ENCODE measurements at places on chromosomes 1 and 21.
A peak's percentile ranks its signal among the peaks of the same experiment; 100 is the strongest.

GRCh38 chr1:162329826-162330225 is 46.8 kb downstream of the SPATA46 start:
- no peak for DNase-seq

DNA sequence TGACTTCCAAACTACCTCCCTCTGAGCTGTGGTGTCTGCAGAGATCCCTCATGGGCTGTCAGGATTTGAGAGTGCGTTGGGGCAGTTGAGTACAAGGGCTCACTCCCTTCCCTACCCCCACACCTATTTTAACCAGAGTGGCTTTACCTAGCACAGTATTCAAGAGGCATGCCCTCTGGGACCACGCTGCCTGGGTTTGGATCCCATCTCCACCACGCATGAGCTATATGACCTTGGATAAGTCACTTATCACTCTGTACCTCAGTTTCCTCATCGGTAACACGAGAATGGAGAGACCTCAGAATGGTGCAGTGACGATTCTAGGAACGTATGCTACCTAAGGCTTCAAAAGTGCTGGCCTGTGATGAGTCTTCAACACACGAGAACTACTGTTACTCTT is 147.3 kb upstream of the WNT4 start:
- DNase-seq = no peak

DNA sequence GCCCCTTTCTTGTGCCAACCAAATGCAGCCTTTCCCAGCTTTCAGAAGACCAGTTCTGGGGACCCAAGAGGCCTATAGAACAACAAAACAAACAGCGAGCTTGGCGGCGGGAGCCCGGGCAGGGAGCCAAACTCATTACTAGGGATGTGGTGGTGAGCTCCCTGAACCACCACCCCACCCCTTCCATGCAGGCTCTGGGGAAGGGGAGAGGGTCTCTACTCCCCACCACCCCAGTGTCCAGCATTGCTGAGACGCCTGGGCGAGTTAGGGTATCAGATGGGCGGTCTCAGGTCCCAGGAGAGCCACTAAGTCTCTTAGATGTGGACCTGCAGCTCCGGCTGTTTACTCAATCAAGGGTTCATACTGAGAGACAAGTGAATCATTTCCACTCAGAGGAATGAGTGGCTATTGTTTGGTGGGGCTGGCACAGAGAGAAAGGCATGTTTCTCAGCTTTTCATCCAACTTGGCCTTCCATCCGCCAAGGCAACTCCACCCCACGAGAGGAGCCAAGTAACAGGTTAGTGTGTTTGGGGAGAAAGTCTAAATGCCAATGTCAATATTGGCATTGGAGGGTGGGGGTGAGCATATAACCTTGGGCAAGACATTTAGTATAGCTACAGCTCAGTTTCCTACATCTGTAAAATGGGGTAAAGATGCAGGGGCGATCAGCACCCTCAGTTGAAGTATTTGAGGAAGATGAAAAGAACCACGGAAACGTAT is 40.9 kb downstream of the PLXNA2 start:
- DNase-seq = no peak

- no peak for DNase-seq
Observed at GRCh38 chr1:44326024-44326701, 28.9 kb downstream of the ERI3 start.

- DNase-seq = no peak
Observed at GRCh38 chr1:21184276-21184675, 7.6 kb upstream of the EIF4G3 start.

GRCh38 chr1:110387048-110387754 is 3.6 kb downstream of the SLC16A4 start:
- no peak for DNase-seq

DNA sequence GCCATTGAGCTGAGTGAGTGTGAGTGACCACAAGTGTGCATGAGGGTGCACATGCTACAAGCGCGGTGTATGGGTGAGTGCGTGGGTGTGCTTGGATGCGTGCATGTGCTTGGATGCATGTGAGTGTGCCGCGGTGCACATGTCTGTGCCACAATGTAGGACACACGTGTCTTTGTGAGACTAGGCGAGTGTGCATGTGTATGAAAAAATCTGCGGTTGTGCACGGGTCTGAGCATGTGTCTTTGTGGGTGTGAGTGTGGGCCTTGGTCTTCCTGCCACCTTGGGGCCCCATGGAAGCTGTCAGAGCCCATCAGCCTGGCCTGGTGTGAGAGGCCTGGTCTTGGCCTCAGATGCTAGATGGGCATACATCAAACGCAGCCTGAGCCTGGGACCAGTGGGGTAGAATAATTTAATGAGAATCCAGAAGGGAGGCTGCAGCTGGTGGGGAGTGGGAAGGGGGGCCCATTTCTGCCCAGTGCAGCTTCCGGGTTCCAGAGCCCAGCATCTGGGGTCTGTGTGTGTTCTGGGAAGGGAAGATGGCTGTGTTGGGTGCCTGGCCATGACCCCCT is 103.9 kb upstream of the SLC2A1 start:
- no peak for DNase-seq

- DNase-seq = no peak
Observed at GRCh38 chr1:226882631-226883409, 12.4 kb downstream of the PSEN2 start.

- DNase-seq = no peak
Observed at GRCh38 chr1:112909847-112910246, 46.1 kb downstream of the SLC16A1 start.

DNA sequence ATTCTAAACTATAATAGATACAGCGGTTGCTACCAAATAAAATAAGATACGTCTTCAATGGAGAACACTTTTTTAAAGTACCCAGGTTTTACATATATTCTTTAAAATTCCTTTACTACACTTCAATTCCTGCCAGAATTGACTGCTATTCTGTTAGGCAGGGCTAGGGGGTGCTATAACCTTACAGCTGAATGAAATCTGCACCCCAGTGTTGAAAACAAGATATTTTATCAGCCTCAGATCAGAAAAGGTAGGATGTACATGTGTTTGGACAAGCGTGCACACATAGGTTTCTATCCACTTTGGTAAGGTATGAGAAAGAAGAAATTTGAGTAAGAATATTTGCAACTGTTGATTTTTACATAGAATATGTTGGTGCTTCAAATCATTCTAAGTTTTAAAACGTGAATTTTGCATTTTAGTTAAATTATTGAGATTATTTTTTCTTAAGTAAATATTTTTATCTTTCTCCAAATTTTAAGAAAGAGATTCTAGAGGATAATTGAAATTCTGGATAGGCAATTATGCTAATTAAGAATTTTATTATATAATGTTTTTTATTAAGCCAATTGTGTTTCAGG is 490.8 kb upstream of the ADGRL4 start:
- DNase-seq = peak; percentile 47

DNA sequence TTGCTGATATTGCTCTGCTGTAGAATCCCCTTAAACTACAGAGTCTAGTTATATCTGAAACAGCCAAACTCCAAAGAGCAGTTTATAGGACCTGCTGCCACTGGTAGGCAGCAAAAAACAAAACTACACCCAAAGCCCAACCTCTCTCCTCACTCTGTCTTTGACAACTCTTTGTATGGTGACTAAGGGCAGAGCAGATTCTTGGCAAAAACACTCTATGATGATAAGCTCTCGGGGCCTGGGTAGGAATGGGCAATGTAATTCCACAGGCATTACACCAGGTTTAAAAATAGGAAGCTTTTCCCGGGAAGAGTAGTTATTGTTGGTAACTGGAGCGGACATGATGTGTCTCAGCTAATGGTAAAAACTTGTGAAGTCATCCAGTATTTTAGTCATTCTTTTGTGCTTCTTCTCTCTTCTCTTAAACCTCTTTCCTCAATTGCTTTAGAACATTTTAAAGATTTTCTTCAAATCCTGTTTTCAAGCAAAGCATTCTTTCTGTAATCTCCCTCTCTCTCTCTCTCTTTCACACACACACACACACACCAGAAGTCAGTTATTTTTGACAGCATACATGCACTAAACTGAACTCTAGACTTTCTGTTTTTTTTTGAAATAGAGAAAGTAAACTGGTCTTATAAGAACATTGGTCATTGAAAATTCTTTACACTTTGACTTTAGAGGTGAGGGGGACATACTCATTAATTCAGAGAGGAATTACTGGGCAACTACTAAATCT is 193.5 kb downstream of the PAPPA2 start:
- peak; percentile 29 for DNase-seq

DNA sequence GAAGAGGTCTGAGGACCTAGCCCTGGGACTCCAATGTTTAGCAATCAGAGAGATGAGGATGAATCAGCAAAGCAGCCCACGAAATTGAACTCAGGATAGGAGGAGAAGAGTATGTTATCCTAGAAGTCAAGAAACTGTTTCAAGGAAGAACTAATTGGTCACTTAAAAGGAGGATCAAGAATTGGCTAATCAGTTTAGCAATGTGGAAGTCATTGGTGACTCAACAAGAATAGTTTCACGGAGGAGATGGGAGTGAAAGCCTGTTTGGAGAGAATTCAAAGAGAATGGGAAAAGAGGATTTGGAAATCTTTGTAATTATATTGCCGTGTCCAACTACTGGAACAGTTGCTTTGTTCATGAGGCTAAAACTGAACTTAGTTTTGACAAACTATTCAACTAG is 7.4 kb downstream of the HMCN1 start:
- DNase-seq = no peak

- DNase-seq = no peak
Observed at GRCh38 chr1:179826626-179827280, 50.9 kb downstream of the TOR1AIP2 start.

DNA sequence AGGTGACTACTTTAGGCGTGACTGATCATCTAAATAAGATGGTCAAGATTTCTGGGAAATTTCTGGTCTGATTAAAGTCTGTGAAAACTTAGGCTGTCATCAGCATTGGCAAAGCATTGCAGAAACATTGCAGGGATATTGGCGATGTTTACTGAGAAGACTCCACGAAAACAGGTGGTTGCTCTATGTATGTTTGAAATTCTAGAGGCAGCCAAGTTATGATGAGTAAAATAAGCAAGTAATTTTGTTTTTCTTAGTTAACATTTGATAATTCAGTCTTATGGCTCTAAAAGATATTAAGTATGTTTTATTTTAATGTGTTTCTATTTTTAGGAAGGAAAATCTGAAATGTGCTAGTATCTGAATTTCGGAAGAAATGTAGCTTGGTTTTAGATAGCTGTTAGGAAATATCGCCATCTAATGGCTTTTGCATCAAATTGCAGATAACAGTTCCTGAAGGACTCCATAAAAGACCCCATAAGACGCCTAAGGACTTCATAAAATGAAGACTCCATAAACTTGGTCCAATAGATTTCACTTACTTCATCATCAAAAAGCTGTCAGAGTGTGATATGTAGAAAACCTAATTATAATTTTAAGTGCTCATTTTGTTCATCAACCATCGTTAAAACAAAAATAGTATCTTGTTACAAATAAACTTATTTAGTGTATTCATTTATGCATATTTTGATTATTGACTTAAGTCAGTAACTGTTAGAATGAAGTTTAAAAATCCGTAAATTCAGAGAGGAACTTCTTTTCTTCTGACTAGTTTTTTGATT is 344.6 kb downstream of the RYR2 start:
- DNase-seq = peak; percentile 15

GRCh38 chr1:32127409-32128198 is 19.7 kb downstream of the KPNA6 start:
- DNase-seq = no peak

DNA sequence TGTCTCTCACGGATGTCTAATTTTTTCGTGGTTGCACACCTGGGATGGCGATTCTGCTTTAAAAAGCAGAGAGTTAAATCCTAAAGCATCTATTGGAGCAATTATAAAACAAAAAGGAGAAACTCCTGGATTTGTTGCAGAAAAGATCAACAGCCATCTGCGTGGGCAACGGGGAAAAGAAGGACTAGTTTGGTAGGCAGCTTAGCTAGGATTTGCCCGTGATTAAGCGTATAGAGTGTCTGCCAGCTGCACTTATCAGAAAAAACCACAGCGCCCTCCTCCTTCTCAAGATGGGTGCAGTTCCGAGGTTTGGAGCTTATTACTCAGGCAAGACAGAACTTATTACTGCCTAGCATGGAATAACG is 526 bp upstream of the SLC25A24 start:
- DNase-seq = peak; percentile 79

DNA sequence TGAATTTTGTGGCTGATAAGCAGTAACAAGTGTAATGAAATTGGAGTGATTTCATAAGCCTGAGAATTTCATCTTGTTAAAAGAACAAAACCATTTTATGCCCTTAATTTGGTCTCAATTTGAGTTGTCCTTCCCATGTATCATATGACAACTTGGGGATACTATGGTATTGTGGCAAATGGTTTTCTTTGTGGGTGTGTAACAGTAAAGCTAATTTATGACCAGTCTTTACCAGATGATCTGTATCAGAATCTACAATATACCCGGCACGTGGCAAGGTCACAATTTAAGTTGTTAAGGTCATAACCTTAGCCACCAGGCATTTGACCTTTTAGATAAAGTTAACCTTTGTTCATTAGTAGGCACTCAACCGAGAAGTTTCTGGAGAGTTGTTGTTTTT is 9.1 kb downstream of the NFIA start:
- DNase-seq = no peak

- DNase-seq = peak; percentile 34
Observed at GRCh38 chr1:171742577-171742922, 685 bp upstream of the VAMP4 start.

DNA sequence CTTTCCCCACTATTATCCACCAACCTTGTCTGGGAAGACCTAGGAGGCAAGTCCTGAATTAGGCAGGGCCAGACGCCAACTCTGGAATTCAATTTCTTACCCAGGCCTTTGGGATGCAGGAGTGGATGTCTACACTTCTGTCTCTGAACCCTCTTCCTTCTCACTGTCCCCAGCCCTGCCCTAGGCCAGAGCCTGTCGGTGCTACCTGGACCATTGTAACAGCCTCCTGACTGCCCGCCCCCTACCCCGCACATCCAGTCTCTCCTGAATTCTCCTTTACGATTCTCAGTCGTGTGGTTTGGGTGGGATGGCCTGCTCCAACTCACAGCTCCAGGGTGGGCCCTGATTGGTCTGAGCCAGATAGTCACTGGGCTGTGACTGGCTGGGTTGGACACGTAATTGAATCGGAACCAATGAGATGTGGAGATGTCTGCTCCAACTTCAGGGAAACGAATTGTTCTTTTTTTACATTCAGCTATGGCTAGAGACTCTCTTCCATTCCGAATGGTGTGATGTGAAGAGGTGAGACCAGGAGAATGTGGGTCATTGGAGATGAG is 304.6 kb downstream of the PTPRU start:
- DNase-seq = no peak

DNA sequence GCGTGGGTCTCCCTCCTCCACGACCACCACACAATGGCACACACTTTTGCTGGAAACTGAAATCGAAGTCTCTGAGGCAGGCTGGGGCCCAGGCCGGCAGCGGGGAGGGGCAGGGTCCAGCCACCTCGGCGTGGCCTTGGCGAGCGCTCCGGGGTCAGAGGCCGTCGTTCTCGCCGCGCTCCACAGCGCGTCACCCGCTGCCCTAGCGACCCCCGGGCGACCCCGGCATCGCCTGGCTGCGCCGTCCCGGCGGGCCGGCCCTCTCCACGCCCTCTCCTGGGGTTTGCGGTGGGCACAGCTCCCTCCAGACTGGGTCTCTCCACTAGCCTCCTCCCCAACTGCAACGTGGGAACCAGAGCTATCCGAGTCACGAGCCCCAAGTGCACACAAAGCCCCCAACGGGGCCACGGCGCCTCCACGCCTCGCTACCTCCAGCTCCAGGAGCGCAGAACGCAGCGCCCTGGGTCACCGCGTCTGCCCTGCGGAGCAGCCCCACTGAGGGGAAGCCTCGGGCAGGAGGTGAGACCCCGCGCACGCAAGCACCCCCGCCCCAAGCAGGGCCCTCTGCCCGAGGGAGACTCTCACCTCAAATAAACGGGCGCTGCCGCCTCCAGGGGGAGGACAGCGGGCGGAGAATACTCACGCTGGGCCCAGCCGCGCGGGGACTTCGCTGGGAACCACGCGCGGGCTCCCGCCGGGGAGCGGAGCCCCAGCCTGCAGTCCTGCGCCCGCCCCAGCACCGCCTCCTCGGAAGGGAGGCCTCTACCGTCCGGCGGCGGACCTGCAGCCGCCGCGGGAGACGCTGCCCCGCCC is 134.0 kb upstream of the BARHL2 start:
- DNase-seq = peak; percentile 79

Data from RWPE1 (cell line).